Right hindlimb (tissue), 1 donor: ENCODE measurements at places on chromosomes 5 and 9.

DNA sequence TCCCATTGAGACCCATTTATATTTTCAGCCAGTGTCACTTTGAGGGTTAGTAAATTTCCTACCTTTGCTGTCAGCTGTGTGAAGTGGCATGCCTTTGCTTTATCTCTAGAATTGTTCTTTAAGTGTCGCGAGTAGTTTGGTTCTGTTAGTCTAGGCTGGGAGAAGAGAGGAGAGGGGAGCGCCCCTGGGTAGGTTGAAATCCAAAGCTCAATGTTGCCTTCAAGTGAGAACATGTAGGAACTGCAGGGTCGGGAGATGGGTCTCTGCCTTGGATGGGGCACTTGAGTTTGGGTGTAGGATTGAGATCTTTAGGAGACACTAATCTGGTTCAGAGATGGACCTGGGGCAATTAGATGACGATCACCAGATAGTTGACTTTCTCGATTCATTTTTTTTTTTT lies 46.3 kb downstream of the STC2 start:
- DNase-seq = no peak

DNA sequence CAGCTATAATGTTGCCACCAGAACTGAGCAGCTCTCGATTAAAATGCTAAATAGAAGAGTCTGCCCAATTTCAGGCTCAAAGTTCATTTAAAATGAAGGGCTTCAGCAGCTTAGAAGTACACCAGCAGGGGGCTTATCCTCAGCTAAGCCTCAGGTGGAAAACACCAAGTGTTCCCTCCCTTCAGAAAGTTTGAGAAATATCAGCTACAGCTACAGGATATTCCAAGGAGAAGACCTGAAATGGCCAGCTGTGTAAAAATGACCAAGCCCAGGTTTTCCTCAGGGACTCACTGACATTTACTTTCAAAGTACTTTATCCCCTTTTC lies 395.4 kb downstream of the DTWD2 start:
- DNase-seq = no peak

- DNase-seq = no peak
Observed at GRCh38 chr9:38765101-38765500, 45.2 kb upstream of the FAM240B start.

DNA sequence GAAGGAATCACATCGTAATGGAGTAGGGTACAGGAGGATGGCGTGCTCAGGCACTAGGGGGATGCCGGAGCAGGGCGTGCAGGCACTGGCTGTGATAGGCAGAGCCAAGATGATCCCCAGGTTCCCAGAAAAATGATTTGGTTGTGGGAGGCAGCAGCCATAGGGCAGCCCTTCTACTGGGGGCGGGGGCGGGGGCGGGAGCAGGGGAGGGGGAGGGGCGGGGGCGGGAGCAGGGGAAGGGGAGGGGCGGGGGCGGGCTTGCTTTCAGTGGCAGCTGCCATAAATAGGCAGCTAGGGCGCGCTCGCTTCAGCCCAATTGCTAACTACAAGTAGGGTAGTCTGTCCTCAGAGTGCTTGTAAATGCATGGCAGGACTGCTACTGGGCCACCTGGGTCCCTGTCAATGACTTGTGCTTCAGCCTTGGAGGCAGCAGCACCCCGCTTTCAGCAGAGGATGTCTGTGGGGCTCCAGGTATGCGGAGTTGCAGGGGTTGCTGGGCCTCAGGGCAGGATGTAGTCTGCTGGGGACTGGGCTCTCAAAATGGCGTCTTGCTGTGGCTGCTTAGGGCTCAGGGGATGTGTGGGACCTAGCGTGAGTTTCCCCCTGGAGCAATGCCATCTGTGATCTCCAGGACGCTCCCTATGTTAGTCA lies 354.3 kb downstream of the RAB3C start:
- DNase-seq = no peak

GRCh38 chr5:116652196-116652729 lies 77.6 kb upstream of the SEMA6A start:
- peak; percentile 81 for DNase-seq

DNA sequence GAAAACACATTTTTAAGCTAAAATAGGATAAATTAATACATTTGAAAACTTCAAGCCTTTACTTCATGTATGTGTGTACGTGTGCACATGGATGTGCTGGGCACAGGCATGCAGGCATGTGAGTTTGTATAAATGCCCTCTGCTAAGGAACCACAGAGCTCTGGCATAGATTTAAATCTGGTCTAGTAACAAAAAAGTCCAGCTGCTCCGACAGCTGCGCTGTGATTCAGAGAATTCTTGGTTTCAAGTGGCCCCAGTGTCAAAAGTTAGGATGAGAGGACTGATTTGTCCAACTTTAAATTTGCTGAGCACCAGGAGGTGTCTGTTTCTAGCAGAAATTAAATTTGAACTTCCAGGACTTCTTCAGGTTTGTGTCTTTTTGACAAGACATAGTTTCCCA lies 203.7 kb upstream of the TUT7 start:
- DNase-seq = peak; percentile 62

DNA sequence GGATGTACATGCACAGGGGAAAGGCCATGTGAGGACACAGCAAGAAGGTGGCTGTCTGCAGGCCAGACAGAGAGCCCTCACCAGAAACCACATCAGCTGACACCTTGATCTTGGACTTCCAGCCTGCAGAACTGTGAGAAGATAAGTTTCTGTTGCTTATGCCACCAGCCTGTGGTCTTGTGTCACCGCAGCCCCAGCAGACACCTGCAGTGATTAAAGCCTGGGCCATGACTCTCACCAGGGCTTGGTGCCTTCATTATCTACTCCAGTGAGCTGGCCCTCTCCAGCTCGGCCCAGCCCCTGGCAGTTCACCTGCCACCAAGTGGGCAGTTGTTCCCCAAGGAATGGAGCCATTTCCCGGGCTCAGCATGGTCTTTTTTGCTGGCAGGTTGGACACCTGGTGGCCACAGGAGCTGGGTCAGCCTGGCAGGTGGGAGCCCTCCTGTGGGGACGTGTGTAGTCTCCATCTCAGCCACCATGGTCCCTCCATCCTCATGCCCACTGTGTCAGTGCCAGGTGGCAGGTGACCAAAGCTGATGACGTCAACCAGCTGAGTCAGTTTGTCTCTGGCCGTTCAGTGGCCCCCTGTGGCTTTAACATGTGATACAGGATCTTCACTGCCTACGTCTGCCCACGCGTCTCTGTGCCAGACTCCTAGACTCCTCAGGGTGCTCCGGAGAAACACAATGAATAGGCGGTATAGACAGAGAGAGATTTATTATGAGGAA lies 99.9 kb upstream of the PPP1R26 start:
- no peak for DNase-seq

- no peak for DNase-seq
Observed at GRCh38 chr5:176888865-176889165, 10.3 kb downstream of the HK3 start.

- no peak for DNase-seq
Observed at GRCh38 chr5:82754759-82755158, 322.4 kb downstream of the TMEM167A start.

- DNase-seq = no peak
Observed at GRCh38 chr5:171521219-171521633, 101.8 kb downstream of the FGF18 start.

DNA sequence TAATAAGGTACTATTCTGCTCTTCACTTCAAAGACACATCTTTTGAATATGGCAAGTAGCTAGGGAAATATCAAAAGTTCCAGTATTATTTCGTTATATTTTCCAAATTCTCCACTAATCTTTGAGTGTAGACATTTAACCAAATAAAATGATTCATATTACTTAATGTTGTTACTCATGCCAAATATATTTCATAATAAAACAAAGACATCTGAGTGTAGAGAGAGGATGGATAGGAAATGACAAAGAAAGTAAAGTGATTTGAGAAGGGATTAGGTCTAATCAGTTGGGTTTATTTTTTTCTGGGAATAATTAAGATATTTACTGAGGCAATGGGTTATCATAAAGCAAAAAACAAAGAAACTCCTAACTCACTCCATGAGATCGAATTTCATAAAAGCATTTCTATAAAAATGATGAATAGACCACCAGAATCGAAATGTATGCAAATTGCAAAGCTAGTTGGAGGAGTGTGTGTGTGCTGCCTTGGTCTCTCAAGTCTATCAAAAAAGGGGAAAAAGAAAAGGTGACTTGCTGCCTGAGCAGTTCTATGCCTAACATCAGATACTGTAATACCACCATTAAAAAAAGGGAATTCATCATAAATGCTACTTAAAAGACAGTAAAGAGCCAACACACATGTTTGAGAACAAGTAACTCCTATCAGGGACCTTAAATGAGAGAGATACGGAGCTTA lies 255.5 kb downstream of the PDE4D start:
- no peak for DNase-seq

- no peak for DNase-seq
Observed at GRCh38 chr5:126377424-126377823, 45.8 kb upstream of the GRAMD2B start.
